Omental fat pad (tissue), 4 donors: ENCODE measurements at places on chromosomes 6 and 20.
A peak's percentile ranks its signal among the peaks of the same experiment; 100 is the strongest.

- no peak for DNase-seq
Measured at GRCh38 chr6:159557031-159557430, 136.0 kb downstream of the SOD2 start.

- no peak for DNase-seq
Measured at GRCh38 chr6:21666201-21666691, 72.7 kb downstream of the SOX4 start.

GRCh38 chr6:1895721-1896120 lies 286.0 kb downstream of the FOXC1 start:
- no peak for DNase-seq

DNA sequence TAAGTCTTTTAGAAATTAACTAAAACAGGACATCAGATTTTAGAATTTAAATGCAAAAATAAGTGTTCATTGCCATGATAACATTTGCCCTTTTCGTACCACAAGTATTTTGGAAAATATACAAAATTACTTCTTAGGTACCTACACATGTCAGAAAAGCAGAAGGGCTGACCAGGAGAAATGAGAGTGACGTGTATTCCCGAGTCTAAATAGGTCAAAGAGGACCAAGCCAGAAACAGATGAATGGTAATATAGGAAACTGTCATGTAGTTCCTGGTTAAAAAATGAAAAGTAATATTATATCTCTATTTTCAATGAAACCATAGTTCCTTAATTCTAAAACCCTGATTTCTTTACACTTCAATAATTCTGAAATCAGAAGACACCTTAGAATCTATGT lies 126.2 kb downstream of the IPCEF1 start:
- no peak for DNase-seq

- no peak for DNase-seq
Measured at GRCh38 chr6:40532349-40533000, 54.7 kb downstream of the LRFN2 start.

- no peak for DNase-seq
Measured at GRCh38 chr20:36876473-36876833, 515 bp downstream of the TLDC2 start.

- DNase-seq: no peak
Measured at GRCh38 chr6:36318690-36319435, 17.8 kb downstream of the BNIP5 start.

GRCh38 chr6:35388772-35389352 lies 46.5 kb downstream of the PPARD start:
- DNase-seq: no peak

- DNase-seq: peak; percentile 29
Measured at GRCh38 chr20:8305449-8305978, 173.4 kb downstream of the PLCB1 start.

DNA sequence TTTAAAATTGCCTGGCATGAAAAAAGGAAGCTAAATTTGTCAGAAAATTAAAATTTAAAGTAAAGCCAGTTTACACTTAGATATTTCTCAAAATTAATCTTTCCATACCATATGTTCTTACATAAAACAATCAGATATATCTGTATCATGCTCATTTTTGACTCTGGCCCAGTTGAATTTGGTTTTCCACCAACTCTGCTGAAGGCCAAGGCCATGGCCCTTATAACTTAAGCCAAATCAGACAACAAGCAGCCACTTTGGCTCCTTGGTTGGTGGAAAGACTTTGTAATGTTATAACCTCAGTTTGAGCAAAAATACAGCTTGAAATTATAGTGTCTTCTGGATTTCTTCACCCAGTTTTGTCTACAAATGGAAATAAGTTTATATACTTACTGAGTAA lies 97.3 kb downstream of the CENPW start:
- no peak for DNase-seq

- DNase-seq: no peak
Measured at GRCh38 chr6:147546501-147547368, 38.2 kb downstream of the SAMD5 start.

DNA sequence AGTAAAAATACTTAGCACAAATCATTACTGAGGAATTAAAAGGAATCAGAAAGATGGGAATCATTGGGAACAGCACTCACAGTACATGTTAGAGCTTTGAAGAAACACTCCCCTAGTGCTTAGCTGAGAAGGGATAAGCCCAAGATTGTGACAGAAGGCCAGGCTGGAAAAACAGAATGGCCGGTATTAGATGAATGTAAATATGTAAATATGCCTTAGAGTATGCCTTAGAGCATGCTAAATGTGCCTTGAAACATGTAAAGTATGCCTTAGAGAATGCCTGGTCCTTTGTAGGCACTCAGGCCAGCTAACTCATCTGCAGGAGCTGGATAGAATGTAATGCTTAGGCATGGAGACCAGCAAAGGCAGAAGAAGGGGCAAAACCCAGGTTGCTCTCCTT lies 10.6 kb upstream of the TENT5A start:
- no peak for DNase-seq

- no peak for DNase-seq
Measured at GRCh38 chr6:42260396-42260888, 42.8 kb upstream of the MRPS10 start.

DNA sequence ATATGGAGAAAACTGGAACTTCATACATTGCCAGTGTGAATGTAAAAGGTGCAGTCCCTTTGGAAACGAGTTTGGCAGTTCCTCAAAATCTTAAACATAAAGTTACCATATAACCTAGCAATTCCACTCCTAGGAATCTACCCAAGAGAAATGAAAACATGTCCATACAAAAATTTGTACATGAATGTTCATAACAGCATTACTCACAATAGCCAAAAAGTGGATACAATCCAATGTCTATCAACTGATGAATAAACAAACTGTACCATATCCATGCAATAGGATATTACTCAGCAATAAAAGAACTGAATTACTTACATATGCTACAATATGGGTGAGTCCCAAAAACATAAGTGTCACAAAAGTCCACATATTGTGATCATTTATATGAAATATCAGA lies 48.7 kb upstream of the ERVFRD-1 start:
- DNase-seq: no peak
